Astrocyte (in vitro differentiated cells and primary cell): ENCODE measurements at places on chromosomes 3 and 15.

- DNase-seq, result no peak
Observed at GRCh38 chr3:100653604-100654294, 44.3 kb downstream of the ADGRG7 start.

GRCh38 chr3:150751781-150752263 lies 11.1 kb downstream of the SIAH2 start:
- DNase-seq, result no peak

DNA sequence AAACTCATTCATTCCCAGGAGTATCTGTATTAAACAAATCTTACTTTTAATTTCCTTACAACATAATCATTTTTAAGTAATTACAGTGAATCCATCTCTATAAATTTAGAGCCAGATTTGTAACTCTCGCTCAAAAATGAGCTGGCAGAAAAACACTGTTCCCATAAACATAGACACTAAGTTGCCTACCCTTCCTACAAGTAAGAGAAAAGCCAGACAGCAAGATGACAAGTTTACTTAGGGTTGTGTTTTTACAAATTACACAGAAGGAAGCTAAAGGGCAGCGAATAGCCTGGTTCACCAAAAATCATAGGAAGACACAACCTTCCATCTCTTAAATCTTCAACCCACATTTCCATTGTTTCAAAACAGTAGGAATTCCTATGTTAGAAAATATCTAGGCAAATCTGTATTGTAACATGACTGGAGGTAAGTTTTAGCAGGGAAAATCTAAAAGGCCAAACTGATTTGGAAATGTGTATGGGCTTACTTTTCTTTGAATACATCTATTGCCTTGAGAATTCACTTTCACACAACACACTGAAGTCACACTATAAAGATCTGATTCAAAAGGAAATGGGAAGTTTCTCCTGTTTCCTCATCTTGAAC lies 21.7 kb downstream of the HERC1 start:
- no peak for DNase-seq

DNA sequence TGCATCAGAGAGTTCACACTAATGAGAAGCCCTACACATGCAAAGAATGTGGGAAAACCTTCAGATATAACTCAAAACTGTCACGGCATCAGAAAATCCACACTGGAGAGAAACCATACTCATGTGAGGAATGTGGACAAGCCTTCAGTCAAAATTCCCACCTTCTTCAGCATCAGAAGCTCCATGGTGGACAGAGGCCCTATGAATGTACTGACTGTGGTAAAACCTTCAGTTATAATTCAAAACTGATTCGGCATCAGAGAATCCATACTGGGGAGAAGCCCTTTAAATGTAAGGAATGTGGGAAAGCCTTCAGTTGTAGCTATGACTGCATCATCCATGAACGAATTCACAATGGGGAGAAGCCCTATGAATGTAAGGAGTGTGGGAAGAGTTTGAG lies 10.2 kb downstream of the ZNF619 start:
- no peak for DNase-seq

DNA sequence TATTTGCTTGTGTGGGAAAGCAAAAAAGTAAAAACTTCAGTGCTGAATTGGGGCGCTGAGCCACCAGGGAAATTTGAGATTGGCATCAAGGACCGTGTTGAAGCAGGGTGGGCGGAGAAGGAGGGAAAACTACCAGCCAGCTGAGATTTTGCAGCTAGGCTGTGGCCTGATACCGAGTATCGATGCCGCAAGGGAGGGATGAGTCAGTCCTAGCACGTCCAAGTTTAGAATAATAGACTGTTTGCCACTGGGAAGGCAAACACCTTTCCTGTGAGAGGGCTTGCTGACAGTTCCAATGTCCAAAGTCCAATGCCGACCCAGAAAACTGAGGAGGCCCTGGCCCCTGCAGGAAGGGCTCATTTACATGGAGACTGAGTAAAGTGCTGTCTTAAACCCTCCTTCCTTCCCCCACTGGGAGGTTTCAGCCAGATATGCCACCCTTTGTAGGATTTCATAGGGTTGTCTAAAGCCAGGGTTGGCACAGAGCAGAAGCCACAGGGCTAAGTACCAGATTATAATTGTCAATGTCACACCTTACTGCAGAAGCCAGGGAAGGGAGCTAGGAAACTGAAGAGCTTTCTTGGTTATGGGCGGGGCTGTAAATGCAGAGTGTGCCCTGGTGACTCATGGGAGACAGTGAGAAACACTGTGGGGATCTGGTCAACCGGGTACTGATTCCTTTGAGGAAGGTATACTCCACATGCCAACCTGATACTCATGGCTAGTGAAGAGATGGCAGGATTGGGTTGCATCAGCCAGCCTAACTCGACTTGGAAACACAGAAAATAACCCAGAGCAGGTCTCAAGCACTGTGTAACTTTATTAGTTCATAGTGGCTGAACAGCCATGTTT lies 28.4 kb upstream of the PIK3CB start:
- DNase-seq, result peak; percentile 71

DNA sequence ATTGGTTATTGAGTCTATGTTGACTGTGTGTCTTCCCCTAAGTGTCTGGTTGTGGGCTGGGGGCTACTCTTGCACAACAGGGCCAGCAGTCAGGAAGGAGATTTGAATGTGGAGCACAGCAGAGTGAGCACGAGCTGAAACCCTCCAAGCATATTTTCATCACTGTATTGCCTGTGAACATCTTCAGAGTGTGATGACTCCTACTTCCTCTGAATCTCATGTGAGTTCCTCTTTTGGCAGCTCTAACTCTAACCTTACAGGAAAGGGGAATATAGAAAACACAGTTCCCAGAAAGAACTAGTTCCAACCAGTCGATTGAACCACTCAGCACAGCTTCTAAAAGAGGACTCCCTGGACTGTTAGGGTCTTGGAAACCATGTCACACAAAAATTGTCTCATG lies 211.6 kb downstream of the RAP2B start:
- no peak for DNase-seq

DNA sequence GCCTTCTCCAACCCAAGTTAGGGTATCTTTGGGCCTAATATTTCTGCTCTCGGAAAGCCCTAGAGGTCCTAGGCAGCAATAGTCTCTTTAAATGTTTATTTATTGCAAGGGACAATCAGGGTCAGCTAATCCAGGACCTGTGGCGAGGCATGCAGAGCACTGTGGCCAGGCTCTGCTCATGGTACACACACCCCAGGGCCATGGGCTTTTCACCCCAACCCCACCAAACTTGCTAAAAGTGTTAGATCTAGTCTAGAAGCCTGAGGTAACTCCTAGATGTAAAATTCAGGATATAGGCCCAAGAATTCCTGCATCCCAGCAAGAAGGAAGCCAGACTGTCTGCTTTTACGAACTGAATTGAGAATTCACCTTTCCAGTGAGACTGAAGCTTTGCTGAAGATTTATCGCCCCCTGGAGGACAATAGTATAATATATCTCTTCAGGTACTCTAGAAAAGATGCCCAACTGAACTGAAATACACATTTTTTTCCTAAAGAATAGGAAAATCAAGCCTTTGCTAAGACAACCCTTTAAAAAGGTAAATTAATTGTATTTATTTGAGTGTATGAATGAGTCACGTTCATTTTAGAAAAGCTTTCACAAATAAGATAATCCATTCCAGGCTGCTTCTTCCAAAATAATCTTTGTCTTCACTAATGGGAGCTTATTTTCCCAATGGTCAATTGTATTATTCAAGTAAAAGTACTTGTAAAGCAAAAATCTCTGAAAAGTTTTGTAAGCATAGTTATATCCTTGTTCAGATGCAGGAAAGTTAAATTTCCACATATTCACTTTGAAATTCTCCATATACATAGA lies 89.8 kb downstream of the LRRC3B start:
- no peak for DNase-seq

DNA sequence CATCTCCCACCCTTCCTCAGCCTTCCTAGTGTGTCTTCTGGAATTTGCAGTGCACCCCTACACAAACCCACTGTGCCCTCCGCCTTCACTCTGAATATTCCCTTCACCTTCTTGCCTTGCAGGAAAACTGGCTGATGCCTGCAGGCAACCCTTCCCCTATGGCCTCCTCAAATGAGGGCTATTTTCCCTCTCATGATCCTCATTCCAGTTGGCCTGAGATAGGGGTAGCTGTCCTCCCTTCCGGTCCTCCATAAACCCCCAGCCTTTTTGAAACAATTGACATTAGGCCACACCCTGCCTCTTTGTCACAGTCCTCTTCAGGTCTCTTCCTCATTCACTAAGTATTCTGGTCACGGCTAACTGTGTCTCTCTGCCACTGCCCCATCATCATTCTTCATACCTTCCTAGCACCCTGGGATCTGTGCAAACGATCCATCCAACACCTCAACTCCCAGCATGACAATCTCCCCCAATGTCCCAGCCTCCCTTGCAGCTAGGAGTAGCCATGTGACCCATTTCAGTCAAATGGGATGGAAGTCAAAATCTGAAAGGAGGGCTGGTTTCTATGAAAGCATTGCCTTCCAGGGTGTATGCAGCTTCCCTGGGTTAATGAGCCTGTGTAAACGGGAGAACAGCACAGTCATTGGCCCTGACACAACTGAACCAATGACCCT lies 8.5 kb upstream of the TICRR start:
- no peak for DNase-seq

GRCh38 chr3:119856695-119857094 lies 74.8 kb downstream of the NR1I2 start:
- DNase-seq, result peak; percentile 15

DNA sequence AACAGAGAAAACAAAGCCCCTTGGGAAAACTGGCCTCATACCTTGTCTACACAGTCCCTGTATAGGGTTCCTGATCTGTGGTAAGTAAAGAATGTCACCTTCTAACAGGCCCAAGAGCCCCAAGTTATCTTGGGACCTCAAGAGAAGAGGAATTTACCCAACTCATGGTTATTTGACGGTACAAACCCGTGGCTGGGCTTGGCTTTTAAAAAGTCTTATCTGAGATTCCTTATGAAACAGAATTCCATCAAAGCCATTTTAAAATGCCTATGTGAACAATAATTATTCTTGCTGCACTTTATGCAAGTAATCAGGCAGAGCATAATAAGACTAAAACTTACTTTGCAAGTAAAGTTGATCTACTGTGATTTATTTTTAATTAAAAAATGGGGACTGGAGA lies 13.9 kb upstream of the SORD start:
- no peak for DNase-seq

- no peak for DNase-seq
Observed at GRCh38 chr3:72262736-72263135, 477.8 kb upstream of the PROK2 start.

- DNase-seq, result no peak
Observed at GRCh38 chr15:41530363-41530956, 13.6 kb downstream of the RPAP1 start.

GRCh38 chr3:76470285-76470684 lies 569.6 kb upstream of the ROBO2 start:
- DNase-seq, result peak; percentile 58

DNA sequence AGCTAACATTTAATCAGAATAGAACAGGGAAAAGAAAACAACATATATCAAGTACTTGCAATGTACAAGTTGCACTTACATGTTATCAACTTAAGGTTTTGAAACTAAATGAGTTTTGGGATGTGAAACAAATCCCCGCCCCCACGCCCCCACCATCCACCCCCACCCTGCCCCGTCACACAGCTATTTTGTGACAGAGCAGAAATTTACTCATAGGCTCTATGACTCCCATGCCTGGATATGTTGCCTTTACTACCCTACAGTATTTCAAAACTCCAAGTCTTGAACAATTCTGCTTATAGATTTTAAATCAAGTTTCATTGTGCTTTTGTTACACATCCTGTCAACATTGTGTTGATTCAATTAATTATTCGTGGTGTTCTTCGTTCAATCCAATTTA lies 18.1 kb upstream of the IL1RAP start:
- DNase-seq, result no peak

DNA sequence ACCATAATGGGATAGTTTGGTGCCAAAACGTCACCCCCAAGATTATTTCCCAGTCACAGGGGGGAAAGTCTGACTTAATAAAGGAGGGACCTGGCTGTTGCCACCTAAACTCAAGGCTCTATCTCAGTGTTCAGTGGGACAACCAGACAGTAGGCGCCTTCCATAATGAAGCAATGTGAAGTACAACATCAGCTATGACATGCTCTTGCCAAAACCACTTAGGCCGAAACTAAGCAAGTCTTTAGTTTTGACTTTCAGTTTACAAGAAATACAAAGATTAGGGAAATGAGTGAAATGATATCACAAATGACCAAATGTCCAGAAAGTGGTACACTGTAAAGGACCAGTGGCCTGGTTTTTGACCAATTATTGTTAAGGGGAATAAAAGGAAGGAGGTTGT lies 32.9 kb downstream of the SOX14 start:
- no peak for DNase-seq

DNA sequence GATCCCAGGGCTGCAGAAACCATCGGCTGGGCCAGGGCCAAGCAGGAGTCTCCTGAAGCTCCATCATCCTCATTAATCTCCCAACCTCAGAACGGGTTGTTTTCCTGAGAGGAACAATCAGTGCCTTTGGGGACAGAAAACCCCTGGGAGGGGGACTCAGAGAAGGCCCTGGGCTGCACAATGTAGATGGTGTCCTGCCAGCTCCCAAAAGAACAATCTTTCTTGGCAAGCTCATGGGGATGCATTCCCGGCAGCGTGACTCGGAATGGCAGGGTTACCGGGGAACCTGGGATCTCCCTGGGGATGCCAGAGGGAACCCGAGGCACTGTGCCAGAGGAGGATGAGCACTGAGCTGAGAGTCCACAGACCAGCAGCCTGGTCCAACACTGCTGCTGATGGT lies 72.1 kb upstream of the ATP2B2 start:
- DNase-seq, result no peak

DNA sequence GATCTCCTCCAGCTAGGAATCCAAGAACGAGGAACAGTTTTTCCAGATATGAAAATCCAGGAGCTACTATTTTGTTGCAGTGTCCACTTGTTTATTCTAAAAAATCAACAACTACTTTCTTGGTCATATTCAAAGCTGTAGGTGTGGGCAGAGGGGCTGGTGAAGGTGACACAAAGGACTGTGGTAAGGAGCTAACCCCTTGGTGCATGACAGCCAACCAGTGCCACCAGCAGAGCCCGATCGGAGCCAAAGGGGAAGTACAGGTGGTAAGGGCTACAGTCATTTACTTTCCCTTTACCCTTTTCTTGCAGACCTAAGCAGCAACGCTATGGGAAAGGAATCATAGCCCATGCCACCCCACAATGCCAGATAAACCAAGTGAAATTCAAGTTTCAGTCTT lies 30.7 kb downstream of the PLA1A start:
- DNase-seq, result no peak

GRCh38 chr3:172856795-172857742 lies 106.5 kb downstream of the ECT2 start:
- DNase-seq, result peak; percentile 71

DNA sequence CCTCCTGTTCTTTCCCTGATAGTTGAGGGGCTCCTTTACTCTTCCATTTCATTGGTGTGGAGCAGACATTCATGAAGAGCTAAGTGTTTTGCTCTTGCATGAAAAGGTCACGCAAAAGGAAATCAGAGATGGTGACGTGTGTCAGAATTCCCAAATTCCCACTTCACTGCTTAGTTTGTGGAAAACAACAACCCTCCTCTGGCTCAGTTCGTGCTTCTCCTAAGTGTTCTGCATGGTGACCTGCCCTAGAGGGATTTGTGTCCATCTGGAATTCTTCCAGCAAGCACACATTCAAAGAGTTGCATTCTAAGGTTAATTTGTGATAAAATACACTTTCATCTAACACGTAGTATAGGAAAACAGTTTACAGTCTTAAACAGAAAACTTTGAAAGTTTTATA lies 95.6 kb downstream of the IMPG2 start:
- DNase-seq, result no peak

- DNase-seq, result peak; percentile 7
Observed at GRCh38 chr3:184874709-184875644, 63.0 kb downstream of the VPS8 start.

- no peak for DNase-seq
Observed at GRCh38 chr3:12190221-12190807, 31.6 kb upstream of the TIMP4 start.

- no peak for DNase-seq
Observed at GRCh38 chr3:138065949-138066348, 49.5 kb downstream of the DZIP1L start.
